ENCODE measurements at places on chromosomes 3 and 15.

- DNase-seq, result no peak
Observed at GRCh38 chr15:48336940-48337339, 5.7 kb downstream of the DUT start.

DNA sequence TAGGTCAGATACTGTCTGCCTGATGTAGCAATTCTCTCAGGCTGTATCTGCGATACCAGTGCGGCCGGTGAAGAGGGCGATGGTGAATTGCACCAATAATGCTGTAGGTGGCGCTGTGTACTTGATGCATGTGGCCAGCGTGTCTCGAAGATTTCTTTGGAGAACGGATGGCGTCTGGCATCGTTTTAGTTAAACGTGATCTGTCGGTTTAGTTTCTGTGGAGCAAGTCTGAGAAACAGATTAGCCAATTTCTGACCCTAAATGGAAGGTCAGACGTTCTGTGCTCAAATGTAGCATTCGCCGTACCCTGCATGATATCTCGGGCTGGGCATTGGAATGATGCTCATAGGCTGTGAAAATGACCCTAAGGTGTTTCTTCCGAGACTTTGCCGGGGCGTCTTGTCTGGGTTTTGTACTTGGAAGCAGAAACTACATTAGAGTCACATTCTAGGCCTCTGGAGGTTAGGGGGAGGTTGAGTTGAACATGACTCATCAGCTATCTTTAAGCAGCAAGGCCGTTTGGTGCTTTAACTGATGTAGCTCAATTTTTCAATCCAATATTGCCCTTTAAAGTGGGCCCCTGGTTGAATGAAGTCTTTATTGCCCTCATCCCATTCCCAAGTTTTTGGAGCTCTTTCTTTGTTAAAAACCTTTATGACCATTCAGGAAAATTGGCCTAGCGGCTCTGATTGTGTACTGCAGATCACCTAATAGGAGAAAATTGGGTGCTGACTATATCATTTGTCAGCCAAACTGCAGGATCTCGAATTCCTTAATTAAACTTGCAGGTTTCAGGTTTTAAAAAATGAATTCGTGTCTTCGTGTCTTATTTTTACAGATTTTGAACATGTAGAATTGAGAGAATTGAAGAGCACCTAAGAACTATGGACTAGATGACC, 80.0 kb downstream of the SQOR start:
- no peak for DNase-seq

GRCh38 chr3:120469882-120470301, 19.1 kb upstream of the FSTL1 start:
- no peak for DNase-seq

DNA sequence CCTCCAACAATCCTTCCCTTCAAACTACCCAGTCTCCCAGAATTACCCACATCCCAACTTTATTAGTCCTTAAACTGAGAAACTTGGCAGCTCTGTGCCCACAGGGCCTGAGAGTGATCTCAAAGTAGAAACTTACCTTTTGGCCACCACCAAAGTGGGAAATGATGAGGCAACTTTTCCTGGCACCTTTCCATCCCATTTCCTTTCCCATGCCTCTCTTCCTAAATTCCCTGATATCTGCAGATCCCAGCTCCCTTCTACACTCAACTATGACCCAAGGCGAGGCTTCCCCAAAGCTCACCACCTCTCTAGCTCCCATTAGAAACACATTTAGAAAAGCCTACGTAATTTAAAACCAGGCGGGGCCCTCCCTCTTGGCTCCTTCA, 271.9 kb downstream of the FOXP1 start:
- DNase-seq, result no peak

GRCh38 chr3:127209840-127210653, 17.1 kb downstream of the PRR23E start:
- DNase-seq, result no peak

DNA sequence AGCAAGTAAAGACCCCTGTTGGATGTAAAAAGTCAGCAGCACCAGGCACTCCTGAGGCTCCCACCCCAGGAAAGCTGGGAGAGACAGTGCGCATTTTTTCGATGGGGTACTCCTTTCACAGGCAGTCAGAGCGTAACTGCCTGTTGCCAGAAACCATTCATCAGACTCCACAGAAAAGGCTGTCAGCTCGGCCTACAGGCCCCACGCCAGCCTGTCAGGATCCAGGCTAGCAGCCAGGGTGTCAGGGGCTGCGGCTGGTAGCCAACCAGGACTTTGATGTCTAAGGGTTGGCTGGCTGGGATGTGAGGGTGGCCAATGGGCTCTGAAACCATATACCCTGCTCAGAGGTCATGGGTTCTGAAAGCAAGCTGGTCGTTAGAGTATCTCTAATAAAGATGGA, 164.5 kb downstream of the WNT5A start:
- no peak for DNase-seq

- no peak for DNase-seq
Observed at GRCh38 chr15:51198701-51199232, 104.1 kb upstream of the TNFAIP8L3 start.

DNA sequence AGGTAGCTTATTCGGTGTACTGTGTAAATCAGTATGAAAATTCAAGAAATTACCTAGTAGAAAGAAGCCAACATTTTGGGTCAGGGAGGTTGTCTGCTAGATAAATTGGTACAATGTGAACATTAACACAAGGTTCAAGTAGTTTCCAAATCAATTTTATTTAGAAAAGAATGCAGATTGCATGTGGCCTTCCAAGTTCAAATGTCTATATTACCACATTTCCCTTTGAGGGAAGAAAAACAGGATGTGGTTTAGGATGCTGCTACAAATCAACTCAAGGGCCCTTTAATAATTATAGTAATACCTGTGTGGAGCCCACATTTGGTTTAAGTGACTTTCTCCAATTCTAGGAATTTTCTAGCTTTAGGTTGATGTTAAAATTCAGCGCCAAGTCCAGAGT, 57.5 kb downstream of the CADPS start:
- DNase-seq, result no peak

DNA sequence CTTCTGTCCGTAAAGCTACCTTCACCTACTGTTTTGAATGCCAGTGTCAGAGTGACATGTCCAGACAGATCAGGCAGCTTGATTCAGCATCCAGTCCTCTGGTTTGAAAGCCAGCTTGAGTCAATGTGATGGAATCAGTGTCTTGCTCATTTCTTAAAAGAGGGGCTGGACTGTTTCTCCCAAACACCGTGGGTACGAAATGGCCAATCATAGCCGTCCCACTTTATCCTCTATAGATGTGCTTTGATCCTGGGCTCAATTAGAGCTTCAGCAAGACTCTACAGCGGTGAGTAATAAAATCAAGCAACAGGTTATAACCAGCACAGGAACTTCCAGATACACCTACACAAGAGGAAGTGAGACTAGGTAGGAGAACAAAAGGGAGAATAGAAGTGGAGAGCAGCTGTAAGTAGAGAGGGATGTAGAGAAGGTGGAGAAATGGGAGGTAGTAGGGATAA, 17.0 kb upstream of the OR5K1 start:
- no peak for DNase-seq

GRCh38 chr15:27127815-27128570, 157.0 kb downstream of the GABRG3 start:
- no peak for DNase-seq
